CD4-positive, alpha-beta T cell (primary cell): ENCODE measurements at places on chromosomes 3 and 15.

DNA sequence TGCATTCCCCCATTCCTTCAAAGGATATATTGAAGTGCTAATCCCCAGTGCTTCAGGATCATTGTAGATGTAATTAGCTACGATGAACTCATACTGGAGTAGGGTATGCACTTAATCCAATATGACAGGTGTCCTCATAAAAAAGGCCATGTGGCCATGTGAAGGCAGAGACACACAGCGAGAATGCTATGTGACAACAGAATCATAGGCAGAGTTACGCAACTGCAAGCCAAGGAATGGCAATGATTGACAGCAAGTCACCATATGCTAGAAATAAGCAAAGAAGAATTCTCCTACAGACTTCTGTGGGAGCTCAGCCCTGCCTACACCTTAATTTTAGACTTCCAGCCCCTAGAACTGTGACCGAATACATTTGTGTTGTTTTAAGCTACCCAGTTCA, 875.6 kb upstream of the ROBO1 start:
- no peaks in the 10 kb centered on the region for H3K4me1 ChIP-seq
- H3K27me3 ChIP-seq, result no peaks in the 10 kb centered on the region
- no peaks in the 10 kb centered on the region for H3K36me3 ChIP-seq
- H3K27ac ChIP-seq, result no peak overlapping the region
- H3K4me3 ChIP-seq, result no peak overlapping the region

GRCh38 chr15:36791844-36792571, 212.6 kb downstream of the CDIN1 start:
- H3K36me3 ChIP-seq, result no peaks in the 10 kb centered on the region
- H3K4me1 ChIP-seq, result no peaks in the 10 kb centered on the region
- H3K27ac ChIP-seq, result no peak overlapping the region
- DNase-seq, result no peak
- H3K4me3 ChIP-seq, result no peak overlapping the region
- H3K27me3 ChIP-seq, result no peaks in the 10 kb centered on the region

GRCh38 chr3:127172781-127173515, 20.0 kb upstream of the PRR23E start:
- no peak for DNase-seq
- H3K4me1 ChIP-seq, result no peaks in the 10 kb centered on the region

DNA sequence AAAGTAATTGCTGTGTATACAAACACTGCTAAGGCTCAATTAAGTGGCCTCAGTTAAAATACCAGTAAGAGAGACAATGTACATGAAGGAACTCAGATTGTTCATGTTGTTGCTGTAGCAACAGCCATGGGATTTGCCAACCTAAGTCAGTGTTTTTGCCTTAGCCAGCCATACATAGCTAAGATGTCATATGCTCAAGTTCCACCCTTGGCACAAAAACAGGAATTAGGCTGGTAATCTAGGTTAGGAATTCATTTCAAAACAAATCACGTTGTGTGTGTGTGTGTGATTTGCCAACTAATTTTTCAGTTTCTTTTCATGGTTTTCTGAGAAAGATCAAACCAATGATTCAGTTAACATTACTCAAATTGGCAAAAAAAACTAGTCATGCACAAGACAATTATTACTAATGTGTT, 143.7 kb upstream of the KCNMB2 start:
- H3K4me1 ChIP-seq, result no peaks in the 10 kb centered on the region
- no peak overlapping the region for H3K27ac ChIP-seq

DNA sequence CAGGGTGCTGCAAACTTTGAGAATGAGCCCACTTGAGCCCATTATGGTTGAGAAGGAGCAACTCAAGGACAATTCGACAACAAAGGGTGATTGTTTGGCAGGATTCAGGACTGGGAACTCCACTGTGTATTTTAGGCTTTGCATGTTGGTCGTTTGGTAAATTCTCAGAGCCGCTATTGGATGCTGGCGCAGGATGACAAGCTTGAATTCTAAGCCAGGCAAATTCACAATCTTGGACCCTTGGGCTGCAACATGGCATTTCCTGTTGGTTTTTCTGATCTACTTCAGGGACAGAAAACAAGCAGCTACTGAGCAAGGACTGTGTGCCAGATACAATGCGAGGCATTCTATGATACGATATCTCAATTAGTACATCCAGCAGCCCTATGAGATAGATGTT, 82.8 kb downstream of the RYR3 start:
- H3K4me1 ChIP-seq, result no peaks in the 10 kb centered on the region
- DNase-seq, result no peak
- no peak overlapping the region for H3K27ac ChIP-seq
- no peaks in the 10 kb centered on the region for H3K27me3 ChIP-seq

DNA sequence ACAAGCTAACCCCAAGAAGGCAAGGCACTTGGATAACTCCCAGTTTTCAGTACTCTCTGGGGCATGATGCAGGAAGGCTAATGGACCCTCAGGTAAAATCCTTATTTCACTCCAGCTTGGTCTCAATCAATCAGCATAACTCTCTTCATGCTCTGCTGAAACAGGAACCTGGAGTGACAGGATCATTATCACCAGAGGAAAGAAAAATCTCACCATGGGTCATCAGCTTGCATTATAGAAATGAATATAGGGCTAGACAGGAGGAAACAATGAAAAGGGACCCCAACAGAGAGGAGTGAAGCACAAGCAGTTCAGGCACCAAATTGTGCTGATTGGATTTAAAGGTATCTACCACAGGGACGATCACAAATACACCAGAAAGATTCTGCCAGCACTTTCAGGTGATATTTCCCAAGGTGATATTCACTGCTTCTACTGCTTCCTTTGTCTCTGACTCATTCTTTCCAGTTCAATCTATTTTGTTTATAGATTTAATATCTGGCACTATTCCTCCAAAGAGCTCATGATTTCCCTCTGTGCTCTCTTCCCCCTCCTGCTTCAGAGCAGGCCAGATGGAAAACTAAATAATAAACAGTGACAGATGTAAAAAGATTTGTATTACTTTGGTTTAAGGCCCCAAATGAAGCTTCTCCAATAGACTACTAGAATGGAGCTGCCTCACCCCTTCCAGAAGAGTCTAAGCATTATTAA, 22.9 kb upstream of the THUMPD3 start:
- no peaks in the 10 kb centered on the region for H3K27me3 ChIP-seq
- no peak overlapping the region for H3K27ac ChIP-seq
- H3K4me3 ChIP-seq, result no peak overlapping the region
- H3K4me1 ChIP-seq, result no peaks in the 10 kb centered on the region
- no peak for DNase-seq
- no peaks in the 10 kb centered on the region for H3K36me3 ChIP-seq

DNA sequence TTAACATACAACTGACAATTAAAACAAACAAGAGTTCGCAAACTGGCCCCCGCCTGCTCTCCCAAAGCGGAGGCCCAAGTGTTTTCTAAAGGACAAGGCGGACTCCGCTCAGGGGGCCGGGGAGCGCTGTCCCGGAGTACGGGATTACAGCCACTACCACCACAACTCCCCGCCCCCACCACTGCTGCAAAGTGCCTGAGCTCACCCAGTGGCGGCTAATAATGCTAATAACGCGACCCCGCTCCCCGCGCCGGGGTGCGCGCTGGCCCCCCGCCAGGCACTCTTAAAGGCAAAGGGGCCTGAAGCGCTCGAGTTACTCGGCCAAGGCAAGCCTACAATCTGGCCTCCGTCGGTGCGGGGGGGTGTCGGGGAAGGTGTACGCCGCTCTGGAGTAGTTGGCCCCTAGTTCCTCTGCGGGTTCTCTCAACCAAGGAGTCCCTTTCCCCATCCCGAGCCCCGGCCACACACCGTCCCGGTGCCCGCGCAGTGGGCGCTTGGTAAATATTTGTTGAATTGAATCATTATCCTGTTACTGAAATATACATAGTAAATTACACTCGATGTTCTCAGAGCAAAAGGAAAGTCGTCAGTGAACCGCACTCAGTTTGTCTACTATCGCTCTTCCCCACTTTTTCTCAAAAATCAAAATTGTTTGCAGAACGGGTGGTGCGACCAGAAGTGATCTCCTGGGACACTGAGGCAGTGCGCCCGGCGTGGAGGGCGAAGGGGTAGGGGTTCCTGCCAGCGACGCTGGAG, 827 bp downstream of the WNT5A start:
- peaks cover 90% of the 10 kb centered on the region for H3K27me3 ChIP-seq
- H3K4me3 ChIP-seq, result no peak overlapping the region
- no peak for DNase-seq
- no peaks in the 10 kb centered on the region for H3K4me1 ChIP-seq

GRCh38 chr3:34634939-34635338, 836.5 kb downstream of the PDCD6IP start:
- H3K36me3 ChIP-seq, result no peaks in the 10 kb centered on the region
- DNase-seq, result no peak
- H3K27ac ChIP-seq, result no peak overlapping the region
- no peaks in the 10 kb centered on the region for H3K4me1 ChIP-seq
- no peaks in the 10 kb centered on the region for H3K27me3 ChIP-seq

DNA sequence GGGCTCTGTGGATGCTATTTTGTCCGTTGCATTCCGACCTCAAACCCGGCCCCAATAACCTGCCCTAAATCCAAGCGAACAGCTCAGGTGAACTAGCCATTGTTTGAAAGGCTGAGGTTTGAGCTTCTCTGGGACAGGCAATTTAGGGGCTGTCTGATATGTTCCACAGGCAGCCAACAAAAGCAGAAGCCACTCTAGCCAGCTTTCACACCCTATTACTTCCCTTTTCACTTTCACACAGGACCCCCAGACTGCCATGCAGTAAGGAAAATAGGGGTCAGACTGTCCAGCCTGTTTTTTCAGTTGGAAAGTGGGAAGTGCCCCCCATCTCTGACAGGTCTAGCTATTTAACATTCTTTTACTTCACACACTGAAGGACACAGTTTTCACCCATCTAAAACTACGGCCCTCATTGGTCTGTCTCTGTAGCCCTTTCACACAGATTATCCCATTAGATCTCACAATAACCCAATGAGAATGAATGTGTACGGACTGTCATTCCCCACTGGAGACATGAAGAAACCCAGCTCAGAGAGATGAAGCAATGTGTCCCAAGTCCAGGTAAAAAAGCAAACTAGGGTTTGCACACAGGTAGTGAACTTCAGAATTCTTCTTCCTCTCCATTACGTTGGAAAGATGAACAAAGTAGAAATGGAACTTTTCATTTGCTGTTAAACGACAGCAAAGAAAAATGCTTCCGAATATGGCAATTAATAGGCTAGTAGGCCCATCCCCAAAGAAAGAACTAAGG, 1.9 kb downstream of the CCDC12 start:
- no peak overlapping the region for H3K4me3 ChIP-seq
- H3K27me3 ChIP-seq, result no peaks in the 10 kb centered on the region
- no peak overlapping the region for H3K27ac ChIP-seq
- DNase-seq, result no peak

GRCh38 chr3:122353215-122353614, 28.2 kb downstream of the CSTA start:
- no peak overlapping the region for H3K27ac ChIP-seq
- H3K36me3 ChIP-seq, result peaks cover under 1% of the 10 kb centered on the region
- DNase-seq, result no peak
- H3K4me1 ChIP-seq, result no peaks in the 10 kb centered on the region
- no peak overlapping the region for H3K4me3 ChIP-seq

GRCh38 chr3:101978348-101978747, 129.0 kb downstream of the NFKBIZ start:
- no peak overlapping the region for H3K4me3 ChIP-seq
- H3K4me1 ChIP-seq, result no peaks in the 10 kb centered on the region
- no peak overlapping the region for H3K27ac ChIP-seq
- no peaks in the 10 kb centered on the region for H3K36me3 ChIP-seq

- H3K36me3 ChIP-seq, result peaks cover 15% of the 10 kb centered on the region
- no peaks in the 10 kb centered on the region for H3K4me1 ChIP-seq
- DNase-seq, result no peak
- no peak overlapping the region for H3K27ac ChIP-seq
- no peaks in the 10 kb centered on the region for H3K27me3 ChIP-seq
Measured at GRCh38 chr3:44915702-44916438, 41.5 kb downstream of the TGM4 start.

GRCh38 chr15:60371175-60372051, 26.4 kb downstream of the ANXA2 start:
- no peaks in the 10 kb centered on the region for H3K27me3 ChIP-seq
- no peak overlapping the region for H3K4me3 ChIP-seq
- H3K36me3 ChIP-seq, result peaks cover 47% of the 10 kb centered on the region
- no peak for DNase-seq

GRCh38 chr3:127394984-127395662, 107.3 kb upstream of the PRR20G start:
- no peak overlapping the region for H3K27ac ChIP-seq
- DNase-seq, result no peak
- no peaks in the 10 kb centered on the region for H3K36me3 ChIP-seq
- no peaks in the 10 kb centered on the region for H3K27me3 ChIP-seq
- no peak overlapping the region for H3K4me3 ChIP-seq
- H3K4me1 ChIP-seq, result no peaks in the 10 kb centered on the region

- H3K4me1 ChIP-seq, result peaks cover 6% of the 10 kb centered on the region
- no peaks in the 10 kb centered on the region for H3K27me3 ChIP-seq
- no peak overlapping the region for H3K27ac ChIP-seq
- DNase-seq, result no peak
Measured at GRCh38 chr3:113228498-113229286, 17.3 kb downstream of the BOC start.

DNA sequence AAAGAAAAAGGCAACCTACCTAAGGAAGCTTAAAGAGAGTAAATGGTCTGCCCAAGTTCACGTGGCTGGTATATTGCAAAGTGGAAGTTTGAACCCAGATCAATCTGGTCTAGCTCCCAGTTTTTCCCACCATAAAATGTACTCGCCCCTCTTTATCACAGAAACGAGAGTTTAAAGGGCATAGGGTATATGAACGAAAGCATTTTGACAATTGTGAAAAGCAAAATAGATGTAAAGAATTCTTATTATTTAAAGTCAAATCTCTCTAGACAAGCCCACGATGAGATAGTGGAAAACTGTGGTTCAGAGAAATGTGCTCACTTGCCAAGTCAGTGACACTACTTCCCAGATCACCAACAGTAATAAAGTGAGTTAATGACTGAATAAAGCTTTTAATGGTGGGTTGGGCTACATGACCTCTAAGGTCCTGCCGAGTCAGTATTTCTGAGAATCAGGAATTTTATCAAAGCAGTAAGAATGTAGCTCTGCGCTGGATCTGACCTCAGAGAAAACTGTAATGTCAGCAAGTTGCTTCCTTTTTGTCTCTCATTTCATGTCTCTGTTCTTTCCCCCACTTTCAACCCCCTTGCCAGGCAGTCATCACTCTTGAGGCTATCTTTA, 23.3 kb upstream of the NEO1 start:
- no peak overlapping the region for H3K27ac ChIP-seq
- no peaks in the 10 kb centered on the region for H3K4me1 ChIP-seq
- H3K27me3 ChIP-seq, result peaks cover 6% of the 10 kb centered on the region
- H3K4me3 ChIP-seq, result no peak overlapping the region

DNA sequence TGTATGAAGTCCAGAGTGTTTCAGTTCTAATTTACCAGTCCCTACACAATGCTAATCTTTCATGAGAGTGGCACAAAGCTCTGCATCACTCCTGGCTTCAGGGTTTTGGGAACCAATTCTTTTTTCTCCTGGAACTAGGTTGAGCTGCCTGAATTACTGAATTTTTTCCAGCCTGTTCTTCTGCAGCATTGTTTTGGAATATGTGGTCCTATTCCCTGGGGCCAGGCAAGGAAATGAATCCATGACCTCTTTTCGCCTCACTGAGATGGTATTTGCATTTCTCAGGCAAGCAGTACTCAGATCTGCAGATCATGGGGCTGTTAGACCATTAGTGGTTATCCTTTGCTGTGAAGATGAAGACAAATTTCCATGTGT, 25.6 kb upstream of the GPR171 start:
- peaks cover 31% of the 10 kb centered on the region for H3K4me1 ChIP-seq
- no peak for DNase-seq
- no peaks in the 10 kb centered on the region for H3K27me3 ChIP-seq
- H3K4me3 ChIP-seq, result no peak overlapping the region
- no peak overlapping the region for H3K27ac ChIP-seq
- no peaks in the 10 kb centered on the region for H3K36me3 ChIP-seq
